ENCODE measurements at places on chromosomes 11 and 22.

DNA sequence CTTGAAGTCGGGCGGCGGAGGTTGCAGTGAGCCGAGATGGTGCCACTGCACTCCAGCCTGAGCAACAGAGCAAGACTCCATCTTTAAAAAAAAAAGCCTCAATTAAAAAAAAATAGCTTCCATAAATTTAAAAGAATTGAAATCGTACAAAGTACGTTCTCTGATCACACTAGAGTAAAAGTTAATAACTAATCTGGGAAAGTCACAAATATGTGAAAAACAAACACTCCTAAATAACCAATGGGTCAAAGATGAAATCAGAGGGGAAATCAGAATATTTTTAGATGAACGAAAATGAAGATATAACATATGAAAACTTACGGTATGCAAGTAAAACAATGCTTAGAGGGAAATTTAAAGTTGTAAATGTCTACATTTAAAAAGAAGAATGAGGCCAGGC lies 19.8 kb downstream of the NEFH start:
- no peaks in the 10 kb centered on the region for H3K4me1 ChIP-seq
- DNase-seq, result no peak
- H3K36me3 ChIP-seq, result no peaks in the 10 kb centered on the region
- no peak overlapping the region for H3K4me3 ChIP-seq
- no peak overlapping the region for H3K27ac ChIP-seq

GRCh38 chr11:32385998-32386397 lies 49.3 kb downstream of the WT1 start:
- no peak overlapping the region for H3K27ac ChIP-seq
- no peaks in the 10 kb centered on the region for H3K4me1 ChIP-seq
- H3K36me3 ChIP-seq, result no peaks in the 10 kb centered on the region

GRCh38 chr11:18713646-18714442 lies 12.1 kb downstream of the IGSF22 start:
- no peaks in the 10 kb centered on the region for H3K4me1 ChIP-seq
- H3K4me3 ChIP-seq, result no peak overlapping the region
- H3K36me3 ChIP-seq, result no peaks in the 10 kb centered on the region
- no peak overlapping the region for H3K27ac ChIP-seq
- DNase-seq, result no peak

DNA sequence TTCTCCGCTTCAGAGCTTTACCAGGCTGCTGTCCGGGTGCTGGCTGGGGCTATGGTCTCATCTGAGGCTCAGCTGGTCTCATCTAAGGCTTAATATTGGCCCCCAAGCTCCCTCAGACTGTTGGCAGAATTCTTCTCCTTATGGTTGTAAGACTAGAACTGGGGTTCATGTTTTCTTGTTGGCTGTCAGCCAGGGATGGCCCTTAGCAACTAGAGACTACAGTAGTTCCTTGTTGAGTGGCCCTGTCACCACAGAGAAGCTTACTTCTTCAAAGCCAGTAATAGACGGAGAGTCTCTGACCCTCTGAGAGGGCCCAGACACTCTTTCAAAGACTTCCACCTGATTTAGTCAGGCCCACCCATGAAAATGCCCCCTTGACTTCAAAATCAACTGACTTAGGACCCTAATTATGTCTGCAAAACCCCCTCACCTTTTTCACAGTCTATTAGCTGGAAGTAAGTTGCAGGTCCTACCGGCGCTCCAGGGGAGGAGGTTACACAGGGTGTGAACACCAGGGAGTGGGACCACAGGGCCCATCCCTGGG lies 24.2 kb upstream of the TREH start:
- H3K4me3 ChIP-seq, result no peak overlapping the region
- no peak overlapping the region for H3K27ac ChIP-seq
- DNase-seq, result no peak

DNA sequence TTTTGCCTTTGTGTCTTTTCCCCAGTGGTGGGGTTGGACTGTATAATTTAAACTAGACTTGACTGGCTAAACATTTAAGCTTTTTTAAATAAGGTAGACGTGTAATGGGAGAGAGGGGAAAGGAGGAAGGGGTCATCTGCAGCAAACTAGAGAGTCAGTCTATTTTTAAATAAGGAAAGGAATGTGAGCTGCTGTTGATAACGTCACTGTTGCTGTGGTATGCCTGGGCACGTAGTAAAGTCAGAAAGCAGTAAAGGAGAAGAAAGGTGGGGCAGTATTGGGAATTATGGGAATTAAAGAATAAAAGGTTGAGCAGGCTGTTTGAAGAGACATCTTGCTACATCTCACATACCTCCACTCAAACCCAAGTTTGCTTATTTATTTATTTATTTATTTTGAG lies 80.4 kb upstream of the FSHB start:
- H3K27ac ChIP-seq, result no peak overlapping the region
- H3K4me1 ChIP-seq, result no peaks in the 10 kb centered on the region
- no peak for DNase-seq
- H3K27me3 ChIP-seq, result peaks cover 14% of the 10 kb centered on the region

GRCh38 chr11:82854242-82854641 lies 46.0 kb downstream of the PRCP start:
- H3K36me3 ChIP-seq, result peaks cover 2% of the 10 kb centered on the region
- H3K4me1 ChIP-seq, result no peaks in the 10 kb centered on the region
- no peak overlapping the region for H3K27ac ChIP-seq
- DNase-seq, result no peak

Measured in activated T-cell treated with anti-CD3 and anti-CD28 coated beads, Interleukin-2, amount 50 U/mL, for 72 hours (primary cell).